ENCODE measurements at places on chromosomes 1 and 21. TPM values are rescaled to one million over a fixed set of nuclear protein-coding genes. Genes with fewer than 3 reads are reported as not detected.

DNA sequence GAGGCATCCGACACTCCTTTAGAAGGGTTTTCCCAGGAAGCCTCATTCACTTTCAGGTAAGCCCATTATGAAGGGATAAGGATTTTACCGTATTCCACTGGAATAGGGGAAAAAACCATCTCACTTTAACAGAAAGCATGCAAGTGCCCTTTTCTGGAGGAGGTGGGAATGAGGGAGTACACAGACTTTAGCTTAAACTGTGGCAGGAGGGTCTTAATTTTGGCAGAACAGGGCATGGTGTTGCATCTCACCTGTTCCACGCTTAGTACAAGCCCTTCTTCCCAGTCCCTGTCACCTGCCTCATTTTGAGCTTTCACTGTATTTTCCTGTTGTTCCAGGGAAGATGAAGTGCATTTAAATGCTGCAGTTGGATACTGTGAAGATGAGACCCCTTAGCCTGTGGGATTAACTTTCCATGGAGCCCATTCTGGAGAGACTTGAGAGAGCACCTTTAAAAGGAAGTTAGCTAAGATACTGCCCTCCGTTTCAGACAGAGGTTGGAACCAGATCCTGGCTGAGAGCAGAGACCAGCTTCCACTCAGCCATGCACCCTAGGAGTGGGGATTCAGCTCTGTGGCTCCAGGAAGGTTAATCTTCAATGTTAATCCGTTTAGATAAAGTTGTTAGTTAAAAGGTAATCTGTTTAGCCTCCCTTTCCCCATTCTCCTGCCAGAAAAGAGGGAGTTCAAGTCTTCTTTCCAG lies 42.6 kb downstream of the PBX1 start:
- peaks cover 4% of the 10 kb centered on the region for H3K36me3 ChIP-seq
- no peak overlapping the region for H3K4me3 ChIP-seq
- H3K27me3 ChIP-seq = no peaks in the 10 kb centered on the region
- H3K27ac ChIP-seq = no peak overlapping the region

DNA sequence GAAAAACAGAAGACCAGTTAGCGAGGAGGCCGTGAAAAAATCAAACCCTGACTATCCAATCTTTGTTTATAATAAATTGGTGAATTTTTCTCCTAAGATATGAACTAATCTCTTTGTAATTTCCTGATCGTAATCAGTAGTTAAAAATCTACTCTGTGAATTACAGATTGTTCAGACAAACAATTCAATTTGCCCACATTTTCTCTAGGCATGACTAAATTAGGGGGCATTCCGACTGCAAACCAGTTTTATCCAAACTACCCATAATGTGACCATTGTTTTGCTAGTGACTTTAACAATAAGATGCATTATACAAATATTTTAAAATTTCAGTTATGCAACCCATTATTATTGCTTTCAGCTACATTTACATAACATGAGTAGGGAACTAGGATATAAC lies 546.9 kb upstream of the ADAMTS5 start:
- H3K4me1 ChIP-seq = peaks cover 13% of the 10 kb centered on the region
- H3K36me3 ChIP-seq = no peaks in the 10 kb centered on the region
- H3K4me3 ChIP-seq = no peak overlapping the region
- H3K27ac ChIP-seq = no peak overlapping the region
- no peaks in the 10 kb centered on the region for H3K27me3 ChIP-seq

The CRYAA gene
- total RNA-seq = not detected

- peak; percentile 79 for DNase-seq
- no peak overlapping the region for H3K4me3 ChIP-seq
- peaks cover 4% of the 10 kb centered on the region for H3K4me1 ChIP-seq
Observed at GRCh38 chr1:14915356-14916054, 238.0 kb upstream of the TMEM51 start.

The PLA2G2D gene
- total RNA-seq = not detected

DNA sequence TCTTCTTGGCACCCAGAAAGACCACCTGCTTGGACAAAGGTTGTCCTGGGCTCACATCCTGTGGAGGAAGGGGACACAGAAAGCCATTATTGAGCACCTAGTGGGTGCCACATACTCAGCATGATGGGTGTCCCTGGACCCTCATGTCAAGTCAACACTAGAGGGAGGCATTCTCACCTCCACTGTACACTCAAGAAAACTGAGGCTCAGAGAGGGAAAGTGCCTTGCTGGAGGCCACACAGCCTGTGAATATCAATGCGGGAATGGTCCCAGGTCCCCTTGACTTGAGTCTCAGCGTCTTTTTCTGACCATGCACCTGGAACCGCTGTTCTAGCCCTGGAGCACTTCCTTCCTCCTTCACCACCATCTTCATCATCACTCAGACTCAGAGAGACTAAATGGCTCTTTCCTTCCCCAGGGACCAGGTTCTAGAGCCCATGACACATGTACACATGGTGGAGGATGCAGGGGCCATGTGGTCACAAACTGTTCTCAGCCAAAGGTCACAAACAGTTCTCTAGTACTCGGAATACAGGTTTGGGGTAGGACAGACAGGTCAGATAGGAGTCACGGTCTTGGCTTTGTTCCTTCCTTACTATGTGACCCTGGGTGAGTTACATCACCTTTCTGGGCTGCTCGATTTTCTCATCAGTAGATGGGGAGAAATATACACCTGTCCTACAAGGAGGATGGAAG lies 89.2 kb upstream of the WNT4 start:
- DNase-seq = no peak
- H3K27ac ChIP-seq = no peak overlapping the region
- H3K36me3 ChIP-seq = no peaks in the 10 kb centered on the region
- peaks cover 10% of the 10 kb centered on the region for H3K27me3 ChIP-seq
- no peaks in the 10 kb centered on the region for H3K4me1 ChIP-seq

The LRRC38 gene
- total RNA-seq = not detected

DNA sequence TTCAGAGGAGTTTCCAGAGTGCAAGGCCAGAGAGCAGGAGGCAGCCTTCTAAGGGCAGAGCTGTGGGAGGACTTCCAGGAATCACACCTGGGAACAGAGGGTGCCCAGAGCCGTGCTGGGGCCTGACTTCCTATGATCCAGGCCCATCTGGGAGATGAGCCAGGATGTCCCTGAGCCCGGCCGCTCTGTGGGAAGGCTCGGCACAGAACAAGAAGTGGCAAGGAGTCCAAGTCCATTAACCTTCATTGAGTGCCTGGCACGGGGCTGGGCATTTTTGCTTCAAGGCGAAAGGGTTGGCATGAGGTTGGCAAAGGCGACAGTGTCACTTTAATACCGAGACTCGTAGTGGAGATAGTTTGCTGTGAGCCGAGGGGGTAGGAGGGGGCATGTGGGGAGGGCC lies 18.2 kb downstream of the TMEM201 start:
- H3K27ac ChIP-seq = no peak overlapping the region
- peaks cover 5% of the 10 kb centered on the region for H3K27me3 ChIP-seq
- H3K4me3 ChIP-seq = no peak overlapping the region
- H3K4me1 ChIP-seq = no peaks in the 10 kb centered on the region
- no peaks in the 10 kb centered on the region for H3K36me3 ChIP-seq

DNA sequence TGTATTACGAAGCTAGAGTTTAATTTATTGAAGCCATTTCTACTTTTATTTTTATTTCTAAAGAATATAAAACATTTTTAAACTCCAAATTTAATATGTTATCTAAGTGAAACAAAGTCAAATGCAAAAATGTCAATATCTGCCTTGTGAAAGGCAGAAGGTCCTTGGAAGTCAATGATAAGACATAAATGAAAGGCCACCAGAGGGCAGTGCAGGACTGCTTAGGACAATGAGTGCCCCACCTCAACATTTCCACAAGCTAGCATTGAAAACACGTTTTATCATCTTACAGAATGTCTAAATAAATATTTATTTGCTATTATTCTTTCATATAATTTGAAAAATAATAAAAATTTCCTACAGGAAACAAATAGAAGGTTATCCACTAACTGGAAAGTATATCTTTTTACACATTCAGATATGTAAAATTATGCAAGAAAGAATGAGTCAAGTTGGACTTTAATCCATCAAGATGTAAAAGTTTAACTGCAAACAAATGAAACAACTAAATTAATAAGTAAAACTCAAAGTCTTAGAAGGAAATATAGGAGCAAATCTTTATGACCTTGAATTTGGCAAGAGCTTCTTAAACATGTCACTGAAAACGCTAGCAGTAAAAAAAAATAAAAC lies 140.1 kb upstream of the FMN2 start:
- H3K4me3 ChIP-seq = no peak overlapping the region
- H3K4me1 ChIP-seq = no peaks in the 10 kb centered on the region
- peak; percentile 71 for DNase-seq
- H3K27me3 ChIP-seq = no peaks in the 10 kb centered on the region
- H3K36me3 ChIP-seq = no peaks in the 10 kb centered on the region

GRCh38 chr1:72283022-72283306 lies 625 bp upstream of the NEGR1 start:
- no peak for DNase-seq
- no peak overlapping the region for H3K27ac ChIP-seq
- H3K27me3 ChIP-seq = peaks cover 4% of the 10 kb centered on the region

The MROH9 gene
- total RNA-seq = not detected

- H3K4me1 ChIP-seq = peaks cover 32% of the 10 kb centered on the region
- no peak overlapping the region for H3K4me3 ChIP-seq
- no peak overlapping the region for H3K27ac ChIP-seq
- DNase-seq = no peak
- H3K36me3 ChIP-seq = no peaks in the 10 kb centered on the region
Observed at GRCh38 chr1:56441601-56442000, 137.8 kb downstream of the PLPP3 start.

The SPRR2E gene
- not detected for total RNA-seq

- peak; percentile 28 for DNase-seq
- H3K27me3 ChIP-seq = no peaks in the 10 kb centered on the region
- H3K4me1 ChIP-seq = no peaks in the 10 kb centered on the region
- no peaks in the 10 kb centered on the region for H3K36me3 ChIP-seq
- H3K4me3 ChIP-seq = no peak overlapping the region
- H3K27ac ChIP-seq = no peak overlapping the region
Observed at GRCh38 chr1:92994105-92994712, 32.9 kb upstream of the DIPK1A start.

The WNT3A gene
- total RNA-seq = not detected

GRCh38 chr1:35622510-35623178 lies 18.7 kb downstream of the PSMB2 start:
- no peaks in the 10 kb centered on the region for H3K36me3 ChIP-seq
- peaks cover 23% of the 10 kb centered on the region for H3K4me1 ChIP-seq
- H3K27me3 ChIP-seq = no peaks in the 10 kb centered on the region
- no peak overlapping the region for H3K4me3 ChIP-seq
- DNase-seq = no peak
- H3K27ac ChIP-seq = no peak overlapping the region

GRCh38 chr21:37383086-37383485 lies 16.5 kb downstream of the DYRK1A start:
- no peak for DNase-seq
- peaks cover 60% of the 10 kb centered on the region for H3K4me1 ChIP-seq
- H3K27me3 ChIP-seq = no peaks in the 10 kb centered on the region
- peak overlapping the region; percentile 20 for H3K27ac ChIP-seq
- no peaks in the 10 kb centered on the region for H3K36me3 ChIP-seq

GRCh38 chr1:6962478-6962995 lies 177.3 kb downstream of the CAMTA1 start:
- H3K27ac ChIP-seq = no peak overlapping the region
- H3K4me1 ChIP-seq = peaks cover 46% of the 10 kb centered on the region
- H3K27me3 ChIP-seq = peaks cover 14% of the 10 kb centered on the region
- DNase-seq = peak; percentile 94
- H3K36me3 ChIP-seq = no peaks in the 10 kb centered on the region
- H3K4me3 ChIP-seq = peak overlapping the region; percentile 11

DNA sequence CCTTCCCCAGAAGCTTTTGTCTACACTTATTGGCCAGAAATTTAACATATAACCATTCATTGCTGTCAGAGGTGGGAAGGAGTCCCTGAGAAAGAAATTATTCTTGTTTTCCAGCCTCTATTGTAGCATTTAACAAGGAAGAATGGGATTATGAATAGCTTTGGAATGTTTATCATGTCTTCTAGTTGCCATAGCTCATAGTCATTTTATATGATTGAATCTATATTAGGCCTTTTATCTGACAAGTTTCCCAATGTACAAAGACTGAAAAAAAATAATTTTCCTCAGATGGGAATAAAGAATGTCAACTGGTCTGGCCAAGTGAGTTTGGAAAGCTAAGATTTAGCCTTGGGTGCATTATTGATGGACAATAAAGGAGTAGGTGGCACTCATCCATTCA lies 28.3 kb downstream of the PTPRC start:
- H3K27ac ChIP-seq = no peak overlapping the region
- no peak overlapping the region for H3K4me3 ChIP-seq
- no peak for DNase-seq
- H3K36me3 ChIP-seq = no peaks in the 10 kb centered on the region
- H3K27me3 ChIP-seq = no peaks in the 10 kb centered on the region
- H3K4me1 ChIP-seq = peaks cover 6% of the 10 kb centered on the region

The SMIM1 gene
- total RNA-seq = 7.5 TPM

- no peak for DNase-seq
- H3K36me3 ChIP-seq = no peaks in the 10 kb centered on the region
- no peaks in the 10 kb centered on the region for H3K4me1 ChIP-seq
- H3K27me3 ChIP-seq = peaks cover 9% of the 10 kb centered on the region
- H3K4me3 ChIP-seq = no peak overlapping the region
Observed at GRCh38 chr1:248757784-248758195, 2.2 kb upstream of the LYPD8 start.

DNA sequence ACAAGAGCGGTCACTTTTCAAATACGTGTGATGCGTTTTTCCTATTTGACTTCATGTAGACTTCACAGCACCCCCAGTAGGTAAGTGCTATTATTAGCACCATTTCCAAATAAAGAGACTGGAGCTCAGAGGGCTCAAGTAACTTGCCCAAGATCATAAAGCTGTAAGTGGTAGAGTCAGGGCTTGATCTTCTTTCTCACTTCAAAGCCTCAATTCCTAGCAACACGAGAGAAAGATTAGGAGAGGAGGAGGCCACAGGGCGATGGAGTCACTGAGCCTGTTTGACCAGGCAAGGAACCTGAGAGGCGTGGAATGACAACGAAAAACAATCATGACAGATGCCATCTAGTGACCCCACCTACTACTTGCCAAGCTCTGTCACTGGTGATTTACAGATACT lies 181.0 kb downstream of the FOXD2 start:
- H3K4me1 ChIP-seq = no peaks in the 10 kb centered on the region
- DNase-seq = no peak
- no peak overlapping the region for H3K27ac ChIP-seq
- H3K4me3 ChIP-seq = no peak overlapping the region

The ADAMTSL4 gene
- 0.25 TPM for total RNA-seq

GRCh38 chr21:32249511-32250280 lies 29.2 kb downstream of the MIS18A start:
- no peaks in the 10 kb centered on the region for H3K36me3 ChIP-seq
- peaks cover 2% of the 10 kb centered on the region for H3K4me1 ChIP-seq
- no peak for DNase-seq
- no peaks in the 10 kb centered on the region for H3K27me3 ChIP-seq

- H3K4me1 ChIP-seq = no peaks in the 10 kb centered on the region
- H3K36me3 ChIP-seq = no peaks in the 10 kb centered on the region
- no peak for DNase-seq
- H3K27ac ChIP-seq = no peak overlapping the region
- no peaks in the 10 kb centered on the region for H3K27me3 ChIP-seq
Observed at GRCh38 chr1:239612379-239612778, 226.0 kb downstream of the CHRM3 start.

The FMN2 gene
- total RNA-seq = 150 TPM

- H3K4me3 ChIP-seq = no peak overlapping the region
- no peaks in the 10 kb centered on the region for H3K27me3 ChIP-seq
- H3K4me1 ChIP-seq = no peaks in the 10 kb centered on the region
- peaks cover 12% of the 10 kb centered on the region for H3K36me3 ChIP-seq
- H3K27ac ChIP-seq = no peak overlapping the region
Observed at GRCh38 chr1:173354937-173355280, 122.2 kb upstream of the PRDX6 start.

- H3K27ac ChIP-seq = no peak overlapping the region
- DNase-seq = no peak
- H3K4me1 ChIP-seq = peaks cover 19% of the 10 kb centered on the region
- peaks cover 5% of the 10 kb centered on the region for H3K36me3 ChIP-seq
Observed at GRCh38 chr1:168110896-168111545, 25.7 kb downstream of the GPR161 start.

All from glutamatergic neuron (in vitro differentiated cells).